ENCODE measurements at places on chromosomes 1 and 21.

DNA sequence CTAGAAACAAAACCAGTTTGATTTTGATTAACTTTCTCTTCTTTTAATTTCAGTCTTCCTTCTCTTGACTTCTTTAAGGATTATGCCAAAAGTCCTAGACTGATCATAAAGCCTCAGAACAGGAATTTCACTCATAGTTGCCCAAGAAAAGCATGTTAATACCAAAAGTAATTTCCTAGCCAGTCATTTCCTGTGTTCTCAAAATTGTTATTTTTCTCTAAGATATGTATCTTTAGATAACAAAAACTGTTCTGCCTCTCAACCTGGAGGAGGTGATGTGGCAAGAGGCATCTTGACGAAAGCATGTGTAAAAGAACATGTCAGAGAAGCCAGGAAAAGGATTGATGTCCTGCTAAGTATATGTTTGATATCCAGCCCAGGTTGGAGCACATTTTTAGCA, 78.0 kb upstream of the IPO9 start:
- no peak for DNase-seq

DNA sequence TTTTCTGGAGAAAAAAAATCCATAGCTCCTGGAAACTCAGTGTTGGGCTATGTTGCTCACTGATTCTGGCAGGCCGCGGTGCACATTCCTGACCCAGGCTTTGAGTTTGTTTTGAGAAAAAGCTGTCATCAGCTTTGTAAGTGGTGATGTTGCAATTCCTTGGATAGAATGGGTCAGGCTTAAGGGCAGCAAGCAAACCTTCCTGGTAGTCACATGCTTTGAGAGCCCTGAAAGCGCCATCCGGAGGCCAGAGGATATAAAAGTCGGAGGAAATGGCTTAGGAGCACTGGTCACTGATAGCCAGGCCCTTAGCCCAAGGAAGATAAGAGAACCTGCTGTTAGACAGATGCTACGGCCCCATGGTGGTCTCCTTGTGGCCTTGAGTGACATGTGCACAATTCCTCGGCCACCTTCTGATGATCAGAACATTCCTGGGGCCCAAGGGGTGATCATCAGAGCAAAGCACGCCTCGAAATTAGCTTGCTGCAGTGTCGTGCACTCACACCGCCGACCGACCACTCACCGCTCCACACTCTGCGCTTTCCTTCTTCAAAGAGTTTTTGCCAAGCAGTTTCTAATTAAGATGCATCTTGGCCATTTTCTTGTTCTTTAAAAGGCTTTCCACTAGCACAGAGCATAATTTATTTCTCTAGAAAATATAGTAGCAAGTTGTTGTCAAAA, 78.6 kb downstream of the MAN1C1 start:
- DNase-seq = no peak

GRCh38 chr1:159993911-159994310, 37.9 kb downstream of the PIGM start:
- no peak for DNase-seq

GRCh38 chr1:219476116-219476515, 136.8 kb downstream of the ZC3H11B start:
- DNase-seq = no peak

GRCh38 chr21:34204481-34205439, 131.4 kb downstream of the MRPS6 start:
- no peak for DNase-seq

DNA sequence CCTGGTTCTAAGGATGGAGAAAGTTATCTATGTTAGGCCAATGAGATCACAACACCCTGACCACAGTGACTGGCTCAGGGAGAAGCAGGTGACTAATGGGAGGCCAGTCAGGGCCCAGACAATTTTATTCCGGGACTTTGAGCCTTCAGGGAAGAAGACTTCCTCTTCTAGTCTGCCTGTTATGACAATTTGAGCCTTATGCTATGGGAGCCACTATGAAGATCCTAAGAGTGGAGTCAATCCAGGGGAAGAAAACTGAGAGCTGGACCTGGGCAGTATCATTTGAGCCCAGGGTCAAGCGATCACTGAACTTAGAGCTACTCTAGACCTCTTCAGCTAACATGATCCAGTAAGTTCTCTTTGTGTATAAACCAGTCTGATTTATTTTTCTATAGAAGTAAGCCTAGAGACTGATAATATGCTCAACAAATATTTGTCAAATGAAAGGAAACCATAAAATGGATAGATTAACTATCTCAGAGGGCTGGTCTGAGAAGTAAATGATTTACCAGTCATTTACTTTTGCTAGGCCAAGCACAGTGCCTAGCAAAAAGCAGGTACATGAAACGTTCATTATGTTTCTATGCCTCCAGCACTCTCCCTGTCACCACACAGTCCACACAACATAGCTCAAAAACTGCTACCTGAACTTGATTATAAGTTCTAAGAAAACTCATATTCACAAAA, 4.2 kb upstream of the C1orf141 start:
- DNase-seq = no peak

Measured in head of caudate nucleus (tissue), 42 donors.